ENCODE measurements at places on chromosomes 6 and 20.

- DNase-seq: no peak
These were observed 200.3 kb downstream of the EYA4 start for GRCh38 chr6:133441491-133441890.

DNA sequence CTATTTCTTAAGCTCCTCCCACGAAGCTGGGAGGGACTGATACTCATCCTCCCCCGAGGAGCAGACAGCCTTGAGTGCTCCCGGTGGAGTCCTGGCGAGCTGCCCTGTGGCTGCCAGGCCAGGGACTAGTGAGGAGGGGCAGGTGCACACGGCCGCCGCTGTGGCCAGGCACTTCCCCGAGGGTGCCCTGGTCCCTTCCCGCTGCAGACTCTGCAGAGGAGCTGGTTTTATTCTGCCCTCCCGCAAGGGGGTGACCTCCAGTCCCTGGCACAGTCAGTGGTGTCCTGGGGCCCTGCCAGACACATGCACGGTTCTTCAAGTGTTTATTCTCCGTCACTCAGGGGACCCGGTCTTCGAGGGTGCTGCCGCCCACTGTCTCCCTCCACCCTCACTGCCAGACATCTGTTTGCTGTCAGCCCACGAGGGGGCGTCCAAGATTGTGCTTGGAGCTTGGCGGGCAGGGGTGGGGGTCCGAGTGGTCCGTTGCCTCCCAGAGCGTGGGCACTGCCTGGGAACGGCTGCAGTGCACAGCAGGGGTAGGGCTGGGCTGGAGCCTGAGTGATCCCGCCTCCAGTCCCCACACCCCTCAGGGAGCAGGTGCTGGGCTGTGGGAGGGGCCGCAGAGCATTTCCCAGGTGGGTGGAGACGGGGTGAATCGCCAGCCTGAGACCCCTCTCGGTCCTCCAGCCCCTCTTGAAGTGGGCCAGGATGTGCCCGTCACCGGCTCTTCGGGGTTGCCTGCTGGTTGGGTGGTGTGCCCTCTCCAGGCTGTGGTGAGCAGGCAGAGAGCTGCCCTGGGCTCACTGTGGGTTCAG is 3.1 kb upstream of the CABLES2 start:
- peak; percentile 24 for DNase-seq

DNA sequence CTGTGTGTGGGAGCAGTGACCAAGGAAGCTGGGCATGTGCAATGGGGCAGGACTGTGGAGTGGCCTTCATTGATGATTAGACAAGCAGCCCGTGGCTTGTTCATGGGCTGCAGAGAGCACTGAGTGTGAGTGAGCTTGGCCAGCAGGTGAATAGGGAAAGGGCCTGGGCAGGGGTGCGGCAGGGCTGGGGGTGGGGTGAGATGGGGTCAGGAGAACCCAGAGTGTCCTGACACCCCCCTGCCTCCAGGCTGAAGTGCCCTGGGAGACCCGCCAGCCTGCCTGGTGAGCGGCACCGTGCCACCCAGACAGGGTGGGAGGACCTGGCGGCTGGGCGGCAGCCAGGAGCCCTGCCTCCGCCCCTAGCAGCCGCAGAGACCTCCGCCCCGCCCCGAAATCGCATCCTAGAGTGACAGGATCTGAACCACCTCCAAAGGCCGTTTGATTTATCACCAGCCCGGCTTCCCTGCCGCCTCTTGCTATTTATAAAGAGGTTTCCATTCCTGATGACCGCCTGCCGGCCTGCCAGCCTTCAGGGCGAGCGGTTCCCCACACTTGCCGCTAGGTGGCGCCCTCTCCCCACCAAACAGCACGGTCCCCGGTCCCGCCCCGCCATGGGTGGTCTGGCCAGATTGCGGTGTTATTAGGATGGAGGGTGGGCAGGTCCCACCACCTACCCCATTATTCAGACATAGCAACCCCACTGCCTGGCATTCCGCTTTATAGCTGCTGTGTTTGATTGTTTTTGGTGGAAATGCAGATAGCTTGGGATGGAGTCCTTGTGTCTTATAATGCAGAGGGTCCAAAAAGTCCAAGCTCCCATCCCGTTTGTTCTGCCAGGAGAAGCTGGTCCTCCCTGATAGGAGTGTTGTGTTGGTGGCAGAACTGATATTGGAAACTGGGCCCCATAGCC is 3.5 kb downstream of the MYLK2 start:
- DNase-seq: peak; percentile 58

DNA sequence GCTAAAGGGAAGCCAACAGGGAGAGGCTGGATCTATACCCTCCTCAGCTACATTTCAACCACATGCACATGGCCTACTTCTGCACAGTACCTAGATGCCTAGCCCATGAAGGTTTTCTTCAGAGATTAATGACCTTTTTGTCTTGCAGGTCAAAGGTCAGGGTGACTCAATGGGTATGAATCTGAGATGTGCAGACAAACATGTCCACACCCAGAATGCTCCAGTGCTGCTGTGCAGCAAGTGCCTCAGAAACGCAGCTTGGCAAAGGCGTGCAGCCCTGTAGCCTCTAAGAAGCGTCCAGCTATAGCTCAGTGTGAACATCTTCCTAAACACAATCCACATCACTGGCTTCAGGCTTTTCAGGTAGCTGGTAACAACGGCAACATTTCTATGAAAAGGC is 24.4 kb downstream of the MAP1LC3A start:
- no peak for DNase-seq

- no peak for DNase-seq
These were observed 248.7 kb upstream of the JAG1 start for GRCh38 chr20:10922506-10922905.

GRCh38 chr20:6802227-6802626 is 34.7 kb downstream of the BMP2 start:
- DNase-seq: no peak

GRCh38 chr6:30397697-30398096 is 52.7 kb downstream of the RPP21 start:
- DNase-seq: no peak
